ENCODE measurements at places on chromosomes 16 and 17. TPM values are rescaled to one million over a fixed set of nuclear protein-coding genes. Genes with fewer than 3 reads are reported as not detected.

GRCh38 chr16:3065069-3065741 is at the start of gene IL32:
Gene IL32 (plus strand): TSS chr16:3065640. CDS start chr16:3065812, 172 bp downstream.
- peak within 1 kb of the TSS; percentile 73 for H3K4me3 ChIP-seq
- peaks cover 41% of the 10 kb centered on the region for H3K4me1 ChIP-seq
- H3K27me3 ChIP-seq, result no peaks in the 10 kb centered on the region
- H3K27ac ChIP-seq, result peak within 1 kb of the TSS; percentile 78
- H3K36me3 ChIP-seq, result peaks cover 13% of the 10 kb centered on the region

GRCh38 chr17:45826919-45827588 is 17.6 kb upstream of the SPPL2C start:
- no peak overlapping the region for H3K4me3 ChIP-seq
- no peak for DNase-seq
- no peaks in the 10 kb centered on the region for H3K4me1 ChIP-seq
- no peak overlapping the region for H3K27ac ChIP-seq

DNA sequence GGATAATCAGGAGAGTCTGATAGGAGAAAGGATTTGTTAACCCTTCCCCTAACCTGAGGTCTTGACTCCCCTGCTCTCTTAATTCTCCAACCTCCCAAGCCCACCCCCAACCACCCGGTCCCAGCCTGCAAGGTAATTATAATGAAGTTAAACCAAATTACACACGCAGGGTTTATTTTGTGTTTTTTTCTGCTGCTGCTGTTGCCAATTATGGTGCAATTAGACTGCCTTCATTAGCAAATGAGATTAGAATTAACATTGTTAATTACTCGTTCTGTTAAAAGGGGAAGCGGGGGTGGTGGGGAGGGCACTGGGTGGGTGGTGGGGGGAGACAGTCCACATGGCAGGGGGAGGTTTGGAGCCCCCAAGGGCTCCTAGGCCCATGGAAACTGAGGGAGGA is 128.9 kb downstream of the CCT6B start:
- no peak overlapping the region for H3K27ac ChIP-seq
- no peaks in the 10 kb centered on the region for H3K27me3 ChIP-seq
- no peak for DNase-seq
- no peaks in the 10 kb centered on the region for H3K4me1 ChIP-seq
- H3K36me3 ChIP-seq, result no peaks in the 10 kb centered on the region
- H3K4me3 ChIP-seq, result no peak overlapping the region

GRCh38 chr17:45172541-45173286 is 11.0 kb downstream of the HEXIM2 start:
- DNase-seq, result peak; percentile 70
- peaks cover 25% of the 10 kb centered on the region for H3K4me1 ChIP-seq
- H3K27me3 ChIP-seq, result no peaks in the 10 kb centered on the region
- H3K4me3 ChIP-seq, result peak overlapping the region; percentile 44

DNA sequence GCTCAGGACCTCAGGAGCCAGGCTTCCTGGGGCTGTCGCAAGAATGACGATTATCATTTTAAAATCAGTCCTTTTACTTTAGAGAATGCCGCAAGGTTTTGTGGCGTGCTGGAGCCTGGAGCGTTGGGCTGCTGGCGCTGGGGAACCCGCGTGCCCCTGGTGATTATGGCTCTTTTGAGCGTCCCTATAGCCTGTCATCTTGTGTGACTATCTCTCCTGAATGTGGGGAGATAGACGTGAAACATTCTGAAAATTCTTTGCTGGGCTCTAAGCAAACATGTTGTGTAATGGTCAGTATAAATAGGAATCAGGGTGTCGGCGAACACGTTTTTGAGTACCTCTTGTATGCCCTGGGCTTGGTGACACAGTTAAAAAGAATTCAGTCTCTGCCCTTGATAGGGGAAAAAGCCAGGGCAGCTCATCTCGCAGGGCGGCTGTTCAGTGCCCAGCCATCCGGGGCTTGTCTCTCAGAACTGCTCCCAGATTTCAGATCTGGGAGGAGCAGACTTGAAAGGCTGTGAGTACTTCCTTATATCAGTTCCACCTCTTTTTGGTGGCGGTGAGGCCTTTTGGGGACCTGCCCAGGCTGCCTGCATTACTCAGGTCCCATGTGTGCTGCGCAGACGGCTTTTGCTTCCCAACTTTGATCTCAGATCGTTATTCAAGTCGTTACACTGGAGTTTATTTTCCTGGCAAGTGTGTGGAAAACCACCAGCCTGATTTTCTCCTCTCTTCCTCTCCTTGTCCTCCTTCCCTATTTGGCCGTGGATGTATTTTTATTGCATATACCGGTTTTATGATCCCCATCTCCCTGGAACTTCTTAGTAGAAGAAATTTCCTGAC is 973 bp downstream of the SLC7A6 start:
- H3K27me3 ChIP-seq, result no peaks in the 10 kb centered on the region
- H3K4me1 ChIP-seq, result peaks cover 30% of the 10 kb centered on the region
- H3K4me3 ChIP-seq, result peak overlapping the region; percentile 97

GRCh38 chr16:25563700-25564099 is 128.1 kb upstream of the HS3ST4 start:
- DNase-seq, result no peak
- H3K4me3 ChIP-seq, result no peak overlapping the region
- no peaks in the 10 kb centered on the region for H3K36me3 ChIP-seq

CCL17 gene
- not detected for total RNA-seq

SLFN14 gene
- total RNA-seq, result not detected

BTBD17 gene
- not detected for total RNA-seq

All from psoas muscle (tissue), 8 donors.